Epithelial cell of proximal tubule (primary cell): ENCODE measurements at places on chromosomes 4 and X. TPM values are rescaled to one million over a fixed set of nuclear protein-coding genes. Genes with fewer than 3 reads are reported as not detected.

Gene GABRE
- total RNA-seq, result 2.5 and 4.8 TPM in 2 replicates

Gene TSPAN7
- 0.29 and 1.9 TPM in 2 replicates for total RNA-seq

Gene UNC5C
- 0.72 and 2.2 TPM in 2 replicates for total RNA-seq

Gene GPR82
- not detected in 2 replicates for total RNA-seq

Gene CT45A7
- not detected in 2 replicates for total RNA-seq

Gene RHOXF2
- not detected in 2 replicates for total RNA-seq

Gene ERAS
- not detected in 2 replicates for total RNA-seq

Gene CT55
- not detected in 2 replicates for total RNA-seq

Gene RHOXF1
- not detected in 2 replicates for total RNA-seq

Gene STK26
- 23.7 and 33.2 TPM in 2 replicates for total RNA-seq

Gene PABPC1L2B
- not detected in 2 replicates for total RNA-seq

Gene ARX
- not detected in 2 replicates for total RNA-seq

Gene DMD
- total RNA-seq, result 1.3 and 2.0 TPM in 2 replicates

Gene XAGE5
- not detected in 2 replicates for total RNA-seq

Gene SLIT2
- total RNA-seq, result 1.4 and 2.5 TPM in 2 replicates

Gene ARMCX2
- 20.9 and 29.4 TPM in 2 replicates for total RNA-seq

Gene HTRA3
- 0.80 and 1.2 TPM in 2 replicates for total RNA-seq

Gene ASMT
- total RNA-seq, result not detected in 2 replicates

Gene SEPTIN11
- total RNA-seq, result 86.7 and 109 TPM in 2 replicates

Gene FATE1
- not detected in 2 replicates for total RNA-seq

Gene FRMD7
- total RNA-seq, result not detected in 2 replicates

Gene QDPR
- 11.9 and 15.7 TPM in 2 replicates for total RNA-seq

Gene PASD1
- total RNA-seq, result not detected in 2 replicates

Gene TEX13D
- total RNA-seq, result not detected in 2 replicates

Gene DHX15
- 135 and 163 TPM in 2 replicates for total RNA-seq

Gene TXK
- 1.3 and 2.0 TPM in 2 replicates for total RNA-seq

Gene FAM47E
- 0.07 and 3.5 TPM in 2 replicates for total RNA-seq

Gene ZDHHC15
- 0.29 and 1.1 TPM in 2 replicates for total RNA-seq

Gene BANK1
- total RNA-seq, result 0.51 and 1.4 TPM in 2 replicates

Gene TMSB15B
- 13.9 and 32.8 TPM in 2 replicates for total RNA-seq

Gene F11
- not detected in 2 replicates for total RNA-seq

Gene PNPLA4
- 9.2 and 26.0 TPM in 2 replicates for total RNA-seq

Gene NHS
- total RNA-seq, result 7.6 and 9.0 TPM in 2 replicates

Gene SSX2
- total RNA-seq, result not detected in 2 replicates

Gene FOXR2
- not detected in 2 replicates for total RNA-seq

Gene SPP1
- 112 and 694 TPM in 2 replicates for total RNA-seq

Gene KLKB1
- not detected in 2 replicates for total RNA-seq

Gene GPR50
- not detected in 2 replicates for total RNA-seq

Gene PRPS2
- 54.0 and 73.8 TPM in 2 replicates for total RNA-seq

Gene SHROOM2
- 4.8 and 8.9 TPM in 2 replicates for total RNA-seq

Gene RPGR
- 3.5 and 5.7 TPM in 2 replicates for total RNA-seq

Gene STPG2
- total RNA-seq, result not detected in 2 replicates
